Activated gamma-delta T cell (primary cell): ENCODE measurements at places on chromosomes 2 and 18.

DNA sequence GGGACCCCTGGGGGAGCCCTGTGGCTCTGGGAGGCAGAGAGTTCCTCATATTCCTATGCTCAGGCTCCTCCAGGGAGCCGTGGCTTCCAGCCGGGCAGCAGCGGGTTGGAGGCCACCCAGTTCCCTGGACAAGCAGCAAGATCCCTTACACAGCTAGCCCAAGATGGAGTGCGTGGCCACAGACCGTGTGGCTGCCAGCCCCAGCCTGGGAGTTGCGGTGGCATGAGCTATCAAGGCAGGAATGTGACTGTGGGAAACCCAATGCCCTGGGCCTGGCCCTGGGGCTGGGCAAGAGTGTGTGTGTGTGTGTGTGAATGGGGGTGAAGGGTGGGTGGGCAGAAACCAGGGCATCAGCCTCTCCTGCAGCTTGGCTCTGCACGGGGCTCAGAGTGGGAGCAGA is 130.5 kb downstream of the DYSF start:
- no peak for DNase-seq

DNA sequence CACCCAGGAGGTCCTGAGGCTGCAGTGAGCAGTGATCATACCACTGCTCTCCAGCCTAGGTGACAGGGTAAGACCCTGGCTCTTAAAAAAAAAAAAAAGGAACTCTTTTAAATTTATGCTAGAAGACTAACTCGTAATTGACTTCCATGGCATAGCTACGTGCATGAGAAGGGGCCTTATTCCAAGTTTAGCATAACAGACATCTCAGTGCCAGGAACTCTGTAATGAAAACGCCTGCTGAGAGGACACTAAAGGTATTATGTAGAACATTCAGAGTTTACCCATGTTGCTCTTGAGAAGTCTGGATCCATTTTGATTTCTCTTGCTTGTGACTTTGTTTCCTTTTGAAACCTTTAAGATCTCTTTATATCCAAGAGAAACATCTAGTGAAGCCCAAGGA is 276.0 kb downstream of the ZNF407 start:
- no peak for DNase-seq

- no peak for DNase-seq
These were observed 316.6 kb upstream of the NCKAP5 start for GRCh38 chr2:133884739-133885381.

DNA sequence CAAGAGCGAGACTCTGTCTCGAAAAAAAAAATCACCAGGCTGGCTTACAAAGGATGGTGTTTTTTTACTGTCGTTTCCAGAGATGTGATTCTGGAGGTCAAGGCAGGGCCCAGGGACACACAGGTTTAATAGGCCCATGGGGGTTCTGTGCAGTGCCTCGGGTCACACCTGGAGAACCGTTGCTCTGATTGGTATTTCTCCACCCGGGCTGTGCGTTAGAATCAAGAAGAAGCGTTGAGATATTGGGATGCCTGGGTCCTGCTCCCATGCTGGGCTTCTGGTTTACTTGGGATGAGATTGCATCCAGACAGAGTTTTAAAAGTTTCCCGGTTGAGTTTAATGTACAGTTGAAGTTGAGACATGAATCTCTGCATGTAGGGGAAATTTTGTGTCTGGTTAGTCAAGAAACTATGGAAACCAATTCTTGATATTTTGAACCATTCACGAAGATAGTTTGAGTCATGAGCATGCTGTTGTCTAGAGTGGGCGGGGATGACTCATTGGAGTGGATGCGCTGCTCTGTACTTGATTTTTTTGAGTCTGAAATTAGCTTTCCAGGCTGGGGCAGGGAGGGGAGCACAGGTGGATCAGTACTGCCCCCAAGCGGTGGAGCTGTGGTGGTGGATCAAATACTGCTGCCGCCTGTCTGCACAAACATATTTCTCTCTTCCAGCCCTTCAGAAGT is 50.1 kb downstream of the GREB1 start:
- no peak for DNase-seq

DNA sequence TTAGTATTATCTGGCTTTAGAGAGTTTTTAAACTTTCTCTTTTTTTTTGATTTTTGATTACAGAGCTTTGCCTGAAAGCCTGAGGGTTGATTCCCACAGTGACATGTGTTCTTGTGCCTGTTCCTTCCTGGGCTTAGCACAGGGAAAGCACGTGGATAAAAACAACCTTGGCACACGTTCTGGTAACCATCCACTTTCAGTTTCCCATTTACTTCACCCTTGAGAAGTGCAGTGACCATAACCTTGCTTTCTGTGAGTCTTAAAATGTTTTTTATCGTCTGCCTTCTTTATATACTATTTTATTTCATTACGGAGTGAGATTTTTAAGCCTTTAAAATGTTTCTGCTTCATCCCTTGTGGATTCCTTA is 11.5 kb downstream of the CD226 start:
- DNase-seq: no peak

- DNase-seq: no peak
These were observed 46.6 kb upstream of the ATP6V1B1 start for GRCh38 chr2:70888923-70889715.

DNA sequence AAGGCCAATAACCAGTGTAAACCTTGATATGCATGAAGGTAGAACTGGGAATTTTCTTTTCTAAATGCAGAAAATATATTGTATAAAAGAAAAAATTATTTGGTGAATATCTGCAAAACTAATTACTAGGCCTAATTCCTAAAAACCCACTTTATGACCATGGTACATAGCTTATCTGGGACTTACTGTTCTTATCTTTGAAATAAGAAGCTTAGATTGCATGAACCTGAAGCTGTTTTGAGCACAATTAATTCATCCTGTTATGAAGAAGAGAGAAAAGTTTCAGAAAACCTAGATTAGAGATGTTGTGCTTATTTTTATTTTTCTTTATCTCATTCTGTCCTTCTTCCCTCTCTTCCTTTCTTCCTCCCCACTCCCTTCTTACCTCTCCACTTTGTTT is 235.0 kb downstream of the GULP1 start:
- DNase-seq: no peak

- DNase-seq: no peak
These were observed 51.4 kb downstream of the TRAPPC12 start for GRCh38 chr2:3430740-3431490.

- no peak for DNase-seq
These were observed 85.8 kb upstream of the MSH6 start for GRCh38 chr2:47697000-47697601.

DNA sequence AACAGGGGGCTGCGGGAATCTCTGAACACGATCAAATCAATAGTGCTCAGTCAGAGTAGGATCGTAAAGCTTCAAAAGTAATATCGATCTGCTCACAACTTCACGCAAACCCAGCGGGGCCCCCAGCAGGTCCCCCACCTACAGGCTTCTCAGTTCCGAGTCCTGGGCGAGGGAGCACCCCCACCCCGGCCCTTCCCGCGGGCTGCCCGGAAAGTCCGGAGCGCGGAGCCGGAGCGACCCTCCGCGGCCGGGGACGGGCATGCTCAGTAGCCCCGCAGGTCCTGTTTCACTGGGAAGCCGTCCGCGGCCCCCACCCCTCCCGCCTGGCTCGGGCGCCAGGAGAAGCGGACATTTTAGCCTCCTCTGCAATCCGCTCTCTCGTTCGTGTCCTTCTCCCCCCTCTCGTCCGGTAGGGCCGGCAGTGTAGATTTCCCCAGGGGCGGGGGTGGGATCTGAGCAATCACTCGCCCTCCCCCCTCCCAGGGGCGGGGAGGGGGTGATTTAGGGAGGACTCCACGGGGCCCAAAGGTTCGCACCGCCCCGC is 3.3 kb upstream of the SPRED2 start:
- peak; percentile 25 for DNase-seq

- no peak for DNase-seq
These were observed 23.9 kb downstream of the SESTD1 start for GRCh38 chr2:179240481-179241451.

- no peak for DNase-seq
These were observed 36.2 kb downstream of the MTCL1 start for GRCh38 chr18:8741532-8741931.

- no peak for DNase-seq
These were observed 8.4 kb downstream of the ACSL3 start for GRCh38 chr2:222869252-222869560.

GRCh38 chr2:119011162-119011909 is 69.3 kb downstream of the MARCO start:
- DNase-seq: no peak

DNA sequence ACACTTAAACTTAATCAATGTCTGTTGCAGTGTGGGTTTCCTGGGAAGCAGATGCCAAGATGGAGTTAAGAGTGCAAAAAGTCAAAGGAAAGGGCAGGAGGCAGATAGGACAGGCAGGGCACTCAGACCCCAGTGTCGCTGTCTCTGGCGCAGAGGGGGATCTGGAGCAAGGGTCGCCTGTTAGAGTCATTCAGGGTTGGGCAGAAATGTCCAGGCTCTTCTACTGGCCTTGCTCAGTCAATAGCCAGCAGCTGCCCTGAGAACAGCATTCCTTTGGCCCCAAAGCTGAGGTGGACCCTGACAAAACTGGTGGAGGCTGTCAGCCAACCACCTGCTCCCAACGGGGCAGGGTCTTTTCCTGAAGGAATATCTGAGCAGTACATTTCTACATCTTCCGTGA is 97.1 kb upstream of the SLC66A3 start:
- DNase-seq: no peak

- no peak for DNase-seq
These were observed 201.2 kb downstream of the NOL4 start for GRCh38 chr18:34023471-34023870.

GRCh38 chr2:241279413-241279812 is 36.1 kb downstream of the HDLBP start:
- no peak for DNase-seq

- no peak for DNase-seq
These were observed 150.9 kb downstream of the COL6A3 start for GRCh38 chr2:237262838-237263771.

DNA sequence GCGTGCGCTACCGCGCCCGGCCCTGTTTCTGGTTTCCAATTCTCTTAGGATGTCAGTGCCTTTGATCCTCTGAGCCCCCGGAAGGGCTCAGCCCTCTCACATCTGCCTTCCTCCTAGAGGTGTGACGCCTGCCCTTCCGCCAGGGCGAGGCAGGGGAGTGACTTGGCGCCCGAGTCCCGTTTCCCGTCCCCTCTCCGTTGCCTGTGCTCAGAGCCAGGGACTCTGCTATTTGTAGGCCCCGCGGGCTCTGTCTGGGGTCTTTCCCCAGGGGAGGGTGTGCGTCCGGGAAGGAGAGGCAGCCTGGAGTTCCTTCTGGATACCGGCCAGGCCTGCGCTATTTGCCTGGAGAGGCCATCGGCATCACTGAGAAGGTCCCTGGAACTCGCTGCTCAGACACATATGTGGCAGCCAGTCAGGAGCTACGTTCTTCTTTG is 103.7 kb upstream of the TAF1B start:
- peak; percentile 37 for DNase-seq

- no peak for DNase-seq
These were observed 6.5 kb downstream of the RPIA start for GRCh38 chr2:88698027-88698413.

DNA sequence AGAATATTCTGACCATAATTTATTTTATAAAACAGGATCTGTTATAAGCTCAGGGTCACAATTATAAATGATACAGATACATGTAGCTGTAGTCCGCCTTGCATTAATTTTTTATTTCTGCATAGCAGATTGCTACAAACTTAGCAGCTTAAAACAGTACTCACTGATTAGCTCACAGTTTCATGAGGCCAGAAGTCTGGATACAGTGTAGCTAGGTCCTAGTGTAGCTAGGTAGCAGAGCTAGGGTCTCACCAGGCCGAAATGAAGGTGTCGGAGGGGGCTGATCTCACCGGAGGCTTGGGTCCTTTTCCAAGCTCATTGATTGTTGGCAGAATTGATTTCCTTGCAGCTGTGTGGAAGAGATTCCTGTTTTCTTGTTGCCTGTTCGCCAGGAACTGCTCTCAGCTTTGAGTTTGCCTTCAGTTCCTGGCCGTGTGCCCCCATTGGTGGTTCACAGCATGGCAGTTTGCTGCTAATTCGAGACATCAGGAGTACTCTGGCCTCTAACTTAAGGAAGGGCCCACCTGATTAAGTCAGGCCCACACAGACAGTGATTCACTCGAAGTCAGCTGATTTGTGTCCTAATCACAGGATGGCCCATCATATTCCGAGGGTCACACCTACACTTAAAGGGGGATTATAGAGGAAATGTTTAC is 18.4 kb downstream of the NAPG start:
- DNase-seq: no peak

- no peak for DNase-seq
These were observed 41.6 kb downstream of the SH3RF3 start for GRCh38 chr2:109170645-109171044.

- DNase-seq: no peak
These were observed 22.6 kb downstream of the MEIS1 start for GRCh38 chr2:66457545-66457944.

GRCh38 chr2:73141896-73142295 is 29.1 kb upstream of the RAB11FIP5 start:
- no peak for DNase-seq

DNA sequence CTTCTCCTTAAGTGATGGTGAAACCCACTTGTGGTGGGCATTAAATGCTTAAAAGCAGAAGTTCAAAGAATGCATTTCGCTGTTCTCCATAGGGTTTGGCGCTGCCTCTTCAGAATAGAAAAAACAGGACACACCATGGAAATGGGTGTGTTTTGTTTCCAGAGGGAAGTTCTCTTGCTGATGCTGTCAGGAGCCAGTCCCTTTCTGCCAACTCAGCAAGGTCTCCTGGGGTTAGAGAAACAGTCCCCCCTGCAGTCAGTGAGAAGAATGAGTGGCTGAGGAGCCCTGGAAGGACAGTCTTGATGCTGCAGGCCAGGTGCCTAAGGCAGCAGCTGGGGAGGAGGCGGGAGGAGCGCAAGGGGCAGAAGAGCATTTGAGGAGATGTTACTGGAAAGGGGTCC is 37.8 kb upstream of the ASAP2 start:
- DNase-seq: no peak
